ENCODE measurements at places on chromosomes 1 and 21. TPM values are rescaled to one million over a fixed set of nuclear protein-coding genes. Genes with fewer than 3 reads are reported as not detected.

DNA sequence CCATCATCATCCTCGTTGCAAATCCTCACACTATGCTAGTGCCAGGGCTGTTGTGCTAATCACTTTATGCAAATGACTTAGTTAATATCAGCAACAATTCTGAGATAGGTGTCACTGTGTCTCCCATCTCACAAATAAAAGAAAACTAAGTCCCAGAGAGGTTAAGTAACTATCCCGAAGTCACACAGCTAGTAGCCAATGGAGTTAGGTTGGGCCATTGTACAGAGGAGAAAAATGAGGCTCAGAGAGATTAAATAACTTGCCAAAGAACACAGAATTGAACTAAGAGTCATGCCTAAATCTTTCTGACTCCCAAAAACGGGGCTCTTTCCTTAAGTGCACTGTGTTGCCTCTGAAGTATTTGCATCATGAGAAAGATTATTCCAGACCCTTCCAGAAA lies 146.4 kb downstream of the MIS18A start:
- no peaks in the 10 kb centered on the region for H3K27me3 ChIP-seq
- H3K4me1 ChIP-seq = no peaks in the 10 kb centered on the region
- H3K4me3 ChIP-seq = no peak overlapping the region
- no peak overlapping the region for H3K27ac ChIP-seq
- H3K36me3 ChIP-seq = no peaks in the 10 kb centered on the region

The ARHGEF2 gene
- total RNA-seq = 236 TPM

The OR14K1 gene
- not detected for total RNA-seq

DNA sequence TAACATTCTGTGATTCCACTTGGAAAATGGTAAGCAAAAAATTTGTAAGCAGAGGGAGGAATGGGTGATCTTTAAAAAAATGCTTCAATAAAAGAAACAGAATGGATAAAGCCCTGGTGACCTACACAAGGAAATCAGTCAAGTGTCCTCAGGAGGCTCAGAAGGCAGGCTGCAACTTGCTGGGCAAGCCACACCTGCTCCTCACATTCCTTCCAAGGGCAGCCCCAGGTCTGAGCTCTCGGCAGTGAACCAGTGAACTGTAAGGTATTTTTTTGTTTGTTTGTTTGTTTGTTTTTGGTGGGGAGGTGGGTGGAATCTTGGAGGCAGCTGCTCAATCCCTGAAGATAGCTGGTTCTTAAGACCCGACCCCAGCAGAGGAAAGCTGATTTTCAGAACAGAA lies 4.4 kb downstream of the TACSTD2 start:
- no peak for DNase-seq
- H3K4me3 ChIP-seq = no peak overlapping the region
- no peaks in the 10 kb centered on the region for H3K4me1 ChIP-seq
- H3K27me3 ChIP-seq = peaks cover 8% of the 10 kb centered on the region
